Hematopoietic multipotent progenitor cell treated with erythropoietin and hydrocortisone succinate and interleukin-3 and kit ligand, for 17 days (in vitro differentiated cells): ENCODE measurements at places on chromosomes 2 and 18.

GRCh38 chr2:147352264-147353071, 492.4 kb upstream of the ACVR2A start:
- no peak for DNase-seq

DNA sequence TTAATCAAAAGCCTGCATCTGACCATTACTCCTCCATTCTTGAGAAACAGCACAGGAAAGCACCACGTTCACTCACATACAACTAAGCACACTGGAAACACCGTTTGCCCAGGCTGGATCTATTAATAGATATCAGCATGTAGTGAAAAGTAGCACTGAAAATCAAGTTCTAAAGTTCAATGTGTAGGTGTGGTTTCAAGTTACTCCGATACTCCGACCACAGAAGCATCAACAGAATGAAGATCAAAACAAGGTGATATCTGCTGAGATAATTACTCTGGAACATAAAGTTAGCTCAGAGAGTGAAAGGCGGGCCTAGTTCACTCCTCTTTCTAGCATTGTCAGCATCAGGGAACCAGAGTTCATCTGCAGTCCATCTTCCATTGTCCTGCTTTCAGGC, 1367.4 kb upstream of the ACVR2A start:
- no peak for DNase-seq

GRCh38 chr2:184611361-184612085, 13.2 kb downstream of the ZNF804A start:
- no peak for DNase-seq

- DNase-seq = no peak
Measured at GRCh38 chr2:40434731-40435271, 17.1 kb downstream of the SLC8A1 start.

GRCh38 chr2:206716623-206717022, 1.6 kb downstream of the DYTN start:
- no peak for DNase-seq

DNA sequence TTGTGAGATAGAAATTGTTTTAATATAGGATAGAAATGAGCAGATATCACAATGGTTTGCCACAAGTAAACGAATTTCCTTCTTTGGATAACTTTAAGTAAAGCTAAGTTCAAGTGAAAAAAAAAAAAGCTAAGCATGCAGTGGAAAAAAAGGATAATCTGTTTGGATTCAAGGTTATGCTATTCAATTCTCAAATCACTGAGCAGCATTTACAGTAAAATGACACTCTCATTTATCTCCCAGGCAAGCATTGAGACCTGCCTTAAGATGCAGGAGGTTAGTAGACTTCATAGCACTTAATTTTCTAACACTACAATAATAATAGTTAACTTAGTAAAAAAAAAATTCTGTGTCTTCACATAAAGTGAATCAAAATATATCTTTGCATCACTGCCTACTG, 351.3 kb downstream of the NRXN1 start:
- DNase-seq = no peak

DNA sequence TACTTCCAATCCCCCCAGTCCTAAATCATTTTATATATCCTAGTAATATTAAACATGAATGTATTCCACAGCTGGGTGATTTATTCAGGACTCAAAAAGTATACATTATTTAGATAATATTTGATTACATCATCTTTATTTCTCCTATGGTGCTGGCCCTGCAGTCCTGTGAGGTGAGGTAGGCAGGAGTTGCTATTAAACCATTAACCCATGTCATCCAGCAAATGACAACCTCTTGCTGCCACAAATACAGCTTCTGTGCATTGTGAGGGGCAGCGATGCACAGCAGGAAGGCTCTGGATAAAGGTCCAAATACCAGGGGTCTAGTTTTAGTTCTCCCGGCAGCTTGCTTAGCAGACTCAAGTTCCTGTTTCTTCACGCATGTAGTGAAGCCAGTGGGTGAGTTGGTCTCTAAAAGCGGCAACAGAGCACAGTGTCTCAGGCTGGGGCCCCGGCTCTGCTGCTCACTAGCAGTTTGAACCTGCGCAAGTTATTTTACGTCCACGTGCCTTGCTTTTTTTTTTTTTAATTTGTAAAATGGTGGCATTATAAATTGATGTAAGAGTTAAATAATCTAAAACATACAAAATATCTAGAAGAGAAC, 36.1 kb downstream of the INSIG2 start:
- no peak for DNase-seq

DNA sequence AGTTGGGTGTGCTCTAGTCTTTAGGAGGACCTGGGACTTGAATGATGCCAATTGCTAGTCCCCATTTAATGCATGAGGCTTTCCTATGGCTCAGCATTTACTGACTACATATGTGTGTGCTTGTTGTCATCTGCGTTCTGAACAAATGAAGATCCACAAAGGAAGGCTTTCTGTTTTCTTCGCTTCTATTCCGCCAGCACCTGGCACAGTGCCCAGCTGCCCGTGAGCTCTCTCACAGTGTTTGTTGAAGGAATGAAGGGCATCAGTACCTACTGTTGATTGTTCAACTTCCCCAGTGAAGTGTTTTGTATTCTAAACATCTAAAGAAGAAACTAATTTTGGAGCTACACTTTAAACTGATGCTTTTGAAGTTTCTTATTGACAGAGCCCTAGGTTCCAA, 122.4 kb upstream of the LINC00305 start:
- no peak for DNase-seq

DNA sequence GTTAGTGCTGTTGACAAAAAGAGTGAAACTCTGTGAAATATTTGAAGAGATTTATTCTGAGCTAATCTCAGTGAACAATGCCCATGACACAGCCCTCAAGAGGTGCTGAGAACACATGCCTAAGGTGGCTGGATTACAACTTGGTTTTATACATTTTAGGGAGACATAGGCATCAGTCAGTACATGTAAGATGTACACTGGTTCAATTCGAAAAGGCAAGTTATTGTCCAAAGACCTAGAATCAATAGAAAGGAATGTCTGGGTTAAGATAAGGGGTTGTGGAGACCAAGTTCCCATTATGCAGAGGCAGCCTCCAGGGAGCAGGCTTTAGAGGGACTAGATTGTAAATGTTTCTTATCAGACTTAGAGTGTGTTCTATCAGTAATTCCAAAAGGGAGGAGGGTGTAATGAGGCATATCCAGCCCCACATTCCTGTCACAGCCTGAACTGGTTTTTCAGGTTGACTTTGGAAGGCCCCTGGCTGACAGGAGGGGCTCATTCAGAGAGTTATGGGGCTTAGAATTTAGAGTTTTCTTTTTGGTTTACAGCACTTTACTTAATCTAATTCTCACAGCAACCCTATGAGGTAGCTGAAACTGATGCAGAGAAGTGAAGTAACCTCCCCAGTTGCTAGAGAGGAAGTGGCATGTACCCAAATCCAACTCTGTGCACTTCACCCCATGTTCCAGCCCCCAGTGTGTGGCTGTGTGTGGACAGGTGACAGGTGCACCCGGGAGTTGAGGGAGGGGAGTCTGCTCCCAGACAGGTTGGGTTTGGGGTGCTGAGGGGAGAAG, 28.3 kb upstream of the ASAP2 start:
- DNase-seq = no peak

- DNase-seq = no peak
Measured at GRCh38 chr2:224816816-224817215, 100.7 kb upstream of the CCDC195 start.

GRCh38 chr2:233063976-233064411, 3.9 kb downstream of the INPP5D start:
- no peak for DNase-seq

DNA sequence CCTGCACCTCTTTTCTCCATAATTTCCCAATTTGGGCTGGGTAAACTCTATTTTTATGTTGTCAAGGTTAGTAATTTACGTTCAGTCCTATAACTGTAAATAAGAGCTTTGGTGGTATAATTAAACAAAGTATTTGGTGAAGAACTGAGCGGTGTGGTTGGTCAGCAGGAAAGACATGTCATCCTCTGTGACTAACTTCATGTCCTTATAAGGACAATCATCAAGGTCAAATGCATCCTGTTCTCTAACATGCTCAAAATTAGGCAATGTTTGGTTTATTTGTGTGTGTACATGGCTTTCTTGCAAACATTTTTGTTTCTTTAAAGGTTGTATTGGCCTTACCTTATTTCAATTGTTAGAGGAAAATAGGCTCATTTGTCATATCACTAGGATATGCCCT, 121.5 kb upstream of the NABP1 start:
- no peak for DNase-seq

DNA sequence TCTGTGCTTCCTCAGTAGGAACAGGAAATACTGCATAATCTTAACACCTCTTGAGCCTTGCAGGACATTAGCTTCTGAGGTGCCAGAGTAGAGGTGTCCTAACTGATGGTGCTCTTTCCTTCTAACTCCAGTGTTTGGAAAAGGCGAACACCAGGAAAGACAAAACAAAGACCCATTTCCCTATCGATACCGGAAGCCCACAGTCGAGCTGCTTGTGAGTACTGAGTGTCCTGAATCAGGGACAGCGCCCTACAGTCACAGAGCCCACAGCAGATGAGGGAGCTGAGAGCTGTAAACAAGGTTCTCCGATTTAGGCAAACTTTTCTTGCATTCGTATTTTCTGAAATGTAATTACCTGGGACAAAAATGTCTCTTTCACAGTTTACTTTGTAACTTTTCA, 50.7 kb downstream of the SLC14A2 start:
- DNase-seq = no peak

DNA sequence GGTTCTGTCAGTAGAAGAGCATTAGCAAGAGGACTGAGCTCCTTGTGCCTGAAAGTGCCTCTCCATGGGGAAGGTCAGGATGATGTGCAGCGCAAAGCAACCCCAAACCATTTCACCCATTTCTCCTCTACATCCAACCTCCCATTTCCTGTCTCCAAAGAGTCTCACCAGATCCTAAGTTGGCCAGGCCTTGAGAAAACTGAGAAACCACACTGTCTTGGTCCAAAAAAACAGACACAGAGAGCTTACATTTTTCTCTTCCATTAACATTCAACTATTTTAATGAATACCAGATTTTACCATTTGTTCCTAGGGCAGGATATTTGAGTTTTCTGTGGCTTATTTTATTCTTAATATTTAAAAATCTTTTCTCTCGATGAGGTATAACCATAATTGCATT, 195.0 kb downstream of the EPHA4 start:
- no peak for DNase-seq

DNA sequence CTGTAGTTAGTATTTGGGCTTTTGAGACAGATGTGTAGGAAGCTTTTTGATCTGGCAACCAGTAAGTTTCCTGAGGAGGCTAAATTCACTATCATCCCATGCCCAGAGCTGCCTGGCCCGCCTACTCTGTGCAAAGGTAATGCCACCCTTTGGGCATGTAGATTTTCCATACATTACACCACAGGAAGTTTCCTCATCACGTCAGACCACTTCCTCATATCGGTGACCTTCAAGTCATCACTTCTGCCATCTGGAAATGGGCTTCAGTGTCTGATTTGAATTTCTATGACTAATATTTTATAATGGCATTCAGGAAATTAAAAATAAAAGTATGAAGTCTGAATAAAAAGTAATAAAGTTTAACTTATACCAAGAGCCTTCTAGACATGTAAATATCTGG, 825.4 kb downstream of the DCDC2C start:
- no peak for DNase-seq

- no peak for DNase-seq
Measured at GRCh38 chr2:229914171-229914570, 7.6 kb downstream of the TRIP12 start.

DNA sequence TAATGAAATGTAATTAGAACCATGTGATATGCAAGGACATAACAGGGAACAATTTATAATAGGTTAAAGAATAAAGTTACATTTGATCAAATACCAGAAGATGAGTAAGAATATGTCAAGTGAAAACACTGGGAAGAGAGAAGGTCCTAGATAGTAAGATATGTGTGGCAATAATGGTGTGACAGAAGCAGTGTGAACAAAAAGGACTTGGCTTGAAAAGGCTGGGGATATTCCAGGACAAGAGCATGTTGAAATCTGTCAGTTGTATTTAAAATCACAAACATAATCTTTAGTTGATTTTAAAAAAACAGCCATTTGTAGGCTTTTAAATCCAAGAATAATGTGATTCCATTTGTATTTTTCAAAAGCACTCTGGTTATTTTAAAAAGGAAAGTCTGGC, 1399.9 kb upstream of the SLC39A10 start:
- DNase-seq = no peak

- DNase-seq = no peak
Measured at GRCh38 chr2:62587592-62587991, 81.6 kb upstream of the TMEM17 start.

DNA sequence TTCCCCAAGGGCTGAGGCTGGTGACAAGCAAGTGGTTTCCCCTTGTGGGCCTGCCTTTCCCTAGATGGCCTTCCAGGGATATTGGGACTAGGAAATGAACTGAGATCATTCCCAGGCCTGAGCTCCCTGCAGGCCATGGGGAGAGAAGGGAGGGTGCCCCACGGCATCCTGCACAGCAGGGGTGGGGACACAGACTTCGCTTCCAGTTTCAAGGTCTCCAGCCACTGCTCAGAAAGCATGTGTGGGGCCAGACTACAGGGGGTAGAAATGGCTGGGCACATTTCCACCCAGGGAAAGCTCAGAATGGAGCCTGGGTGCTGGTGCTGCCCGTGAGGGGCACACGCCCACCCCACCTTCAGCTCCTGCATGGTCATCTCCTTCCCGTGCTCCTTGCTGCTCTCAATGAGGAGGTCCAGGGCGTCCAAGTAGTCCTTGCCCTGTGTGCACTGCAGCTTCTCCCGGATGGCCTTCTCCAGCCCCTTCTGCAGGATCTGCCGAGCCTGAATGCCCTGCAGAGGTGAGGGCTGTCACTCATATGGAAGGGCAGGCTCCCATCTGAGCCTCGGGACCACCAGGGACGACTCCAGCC, 13.2 kb downstream of the CYP26B1 start:
- DNase-seq = no peak

DNA sequence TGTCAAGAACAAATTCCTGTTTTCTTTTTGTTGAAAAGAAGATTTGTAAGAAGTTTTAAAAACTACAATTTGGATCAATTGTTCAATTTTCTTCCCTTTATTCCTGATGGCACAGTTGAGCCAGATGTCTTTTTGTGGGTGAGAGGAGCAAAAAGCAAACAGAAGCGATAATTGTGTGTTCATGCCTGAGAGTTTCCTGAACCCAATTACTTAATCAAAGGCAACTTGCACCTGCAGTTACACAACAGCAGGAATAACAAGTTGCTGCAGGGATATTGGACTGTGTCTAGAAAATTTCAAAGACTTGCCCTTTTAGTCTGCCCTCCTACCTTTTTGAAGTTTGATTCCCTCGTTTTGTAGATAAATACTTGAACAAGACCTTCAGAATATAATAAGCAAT, 383.6 kb downstream of the DSEL start:
- DNase-seq = no peak

- DNase-seq = no peak
Measured at GRCh38 chr2:219455581-219455980, 20.9 kb downstream of the SPEG start.

- DNase-seq = no peak
Measured at GRCh38 chr2:63488118-63488713, 100.1 kb downstream of the WDPCP start.

GRCh38 chr2:71938108-71938507, 209.6 kb downstream of the CYP26B1 start:
- DNase-seq = no peak

GRCh38 chr18:7908681-7909299, 341.7 kb downstream of the PTPRM start:
- no peak for DNase-seq
